Stimulated activated CD8-positive, alpha-beta memory T cell treated with anti-CD3 and anti-CD28 coated beads, Interleukin-7, amount 100 ng/mL, for 24 hours (primary cell): ENCODE measurements at places on chromosomes 16 and 17.
A peak's percentile ranks its signal among the peaks of the same experiment; 100 is the strongest.

GRCh38 chr16:72493716-72494415 lies 321.9 kb upstream of the PMFBP1 start:
- no peak for DNase-seq

DNA sequence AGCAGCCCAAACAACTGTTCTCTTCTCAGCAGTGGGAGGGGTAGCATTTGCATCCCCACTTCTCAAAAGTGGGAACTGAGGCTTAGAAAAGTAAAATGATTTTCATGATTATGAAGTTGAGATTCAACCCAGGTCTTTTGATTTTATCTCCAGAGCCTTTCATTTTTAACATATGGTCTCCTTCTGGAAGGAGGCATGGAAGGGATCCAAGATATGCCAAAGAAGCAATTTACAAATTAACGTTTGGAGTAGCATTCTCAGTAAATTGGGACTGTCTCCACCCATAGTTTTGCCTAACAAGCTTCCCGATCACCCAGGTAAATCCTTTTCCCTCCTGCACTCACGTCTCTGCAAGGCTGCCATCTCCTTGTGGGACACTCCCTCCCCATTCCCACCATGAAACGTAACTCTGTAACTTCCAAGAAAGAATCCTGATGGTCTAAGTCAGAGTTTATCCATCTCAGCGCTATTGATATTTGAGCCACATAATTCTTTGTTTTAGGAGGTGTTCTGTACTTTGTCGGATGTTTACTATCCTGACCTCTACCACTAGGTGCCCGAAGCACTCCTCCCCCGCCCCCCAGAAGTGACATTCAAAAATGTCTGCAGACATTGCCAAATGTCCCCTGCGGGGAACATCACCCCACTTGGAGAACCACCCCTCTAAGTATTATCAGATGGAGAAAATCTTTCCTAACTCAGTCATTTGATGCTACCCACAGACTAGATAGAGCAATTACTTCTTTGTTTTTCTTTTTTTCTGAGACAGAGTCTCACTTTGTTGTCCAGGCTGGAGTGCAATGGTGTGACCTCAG lies 32.9 kb upstream of the NFAT5 start:
- DNase-seq = no peak

- DNase-seq = no peak
Observed at GRCh38 chr17:71503710-71504465, 616.9 kb upstream of the SOX9 start.

DNA sequence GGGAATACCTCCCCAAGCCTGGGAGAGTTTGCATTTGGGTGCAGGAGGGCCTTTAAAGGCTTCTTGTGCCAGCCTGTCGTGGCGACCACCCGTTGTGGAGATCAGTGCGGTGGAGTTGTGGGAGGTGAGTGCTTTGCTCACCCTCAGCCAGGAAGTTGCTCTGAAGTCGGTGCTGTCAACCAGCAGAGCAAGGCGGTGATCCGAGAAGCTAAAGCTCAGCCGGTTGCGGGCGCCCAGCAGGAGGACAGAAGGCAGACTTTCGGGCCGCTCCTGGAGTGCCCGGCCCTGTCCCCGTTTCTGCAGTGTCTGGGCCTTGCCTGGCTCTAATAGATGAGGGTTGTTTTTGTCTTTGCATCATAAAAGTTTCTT lies 1.4 kb downstream of the UBE2I start:
- DNase-seq = no peak

DNA sequence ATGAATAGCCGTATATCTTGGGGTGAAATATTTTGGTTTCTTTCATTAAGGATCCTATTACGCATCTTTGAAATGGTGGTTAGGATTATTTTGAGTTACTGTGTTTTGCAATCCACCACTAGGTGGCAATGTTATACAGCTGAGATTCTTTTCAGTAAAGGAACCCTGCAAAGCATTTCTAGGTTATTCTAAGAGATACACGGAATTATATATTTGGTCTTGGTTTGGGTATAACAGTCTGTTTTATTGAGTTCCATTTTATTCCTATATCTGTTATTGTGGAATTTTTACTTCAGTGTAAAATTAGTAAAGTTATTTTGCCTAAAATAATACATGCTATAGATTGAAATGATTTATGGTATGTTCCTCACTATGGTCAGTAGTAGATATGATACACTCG lies 62.9 kb upstream of the CPHXL start:
- DNase-seq = no peak

DNA sequence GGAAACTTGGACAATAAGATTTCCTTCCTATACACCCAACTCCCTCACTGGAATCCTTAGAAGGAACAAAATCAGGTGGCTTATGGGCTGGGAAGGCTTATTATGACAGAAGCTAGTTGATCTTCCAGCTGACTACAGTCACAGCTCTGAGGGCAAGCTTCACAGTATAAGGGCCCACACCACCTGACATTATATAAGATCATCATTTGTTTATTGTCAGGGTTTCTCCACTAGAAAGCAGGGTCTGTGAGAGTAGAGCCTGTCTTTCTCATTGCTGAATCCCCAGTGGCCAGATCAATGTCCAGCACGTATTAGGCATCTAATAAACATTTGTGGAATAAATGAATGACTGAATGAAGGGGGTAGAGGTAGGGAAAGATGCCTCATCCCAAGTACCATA lies 57.8 kb upstream of the PHOSPHO1 start:
- DNase-seq = no peak

DNA sequence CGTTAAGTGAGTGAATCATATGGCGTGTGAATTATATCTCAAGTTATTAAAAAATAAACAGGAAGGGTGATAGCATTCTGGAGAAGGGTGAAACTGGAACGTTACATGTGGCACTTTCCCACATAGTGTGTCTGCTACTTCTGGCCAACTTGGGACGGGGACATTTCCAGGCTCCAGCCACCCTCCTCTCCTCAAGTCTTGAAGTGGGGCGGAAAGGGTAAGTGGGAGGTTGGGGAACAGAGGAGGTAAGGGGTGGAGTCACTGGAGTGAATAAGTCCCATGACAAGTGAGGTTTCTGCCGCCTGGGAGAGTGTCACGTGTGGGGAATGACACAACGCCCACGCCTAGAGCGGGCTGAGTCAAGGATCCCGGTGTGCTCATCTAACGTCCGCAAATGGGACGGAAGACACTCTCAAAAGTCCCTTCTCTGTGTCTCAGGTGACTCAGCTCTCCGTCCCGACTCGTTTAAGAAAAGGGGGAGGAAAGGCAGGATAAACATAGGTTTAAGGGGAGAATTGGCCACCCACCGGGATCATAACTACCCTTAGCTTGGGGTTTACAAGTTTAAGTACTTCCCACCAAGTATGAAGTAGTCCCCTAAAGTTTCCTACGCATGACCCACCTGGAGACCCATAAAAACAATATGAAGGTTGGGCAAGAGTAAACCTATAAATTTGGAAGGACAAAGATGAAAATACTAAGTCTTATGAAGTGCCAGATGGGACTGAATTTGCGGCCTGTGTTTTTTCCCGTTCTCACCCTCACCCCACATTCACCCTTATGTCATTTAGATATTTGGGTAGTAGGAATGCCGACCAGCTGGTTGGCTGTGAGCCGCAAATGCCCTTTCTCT lies 1.2 kb upstream of the SPAG9 start:
- DNase-seq = peak; percentile 74

DNA sequence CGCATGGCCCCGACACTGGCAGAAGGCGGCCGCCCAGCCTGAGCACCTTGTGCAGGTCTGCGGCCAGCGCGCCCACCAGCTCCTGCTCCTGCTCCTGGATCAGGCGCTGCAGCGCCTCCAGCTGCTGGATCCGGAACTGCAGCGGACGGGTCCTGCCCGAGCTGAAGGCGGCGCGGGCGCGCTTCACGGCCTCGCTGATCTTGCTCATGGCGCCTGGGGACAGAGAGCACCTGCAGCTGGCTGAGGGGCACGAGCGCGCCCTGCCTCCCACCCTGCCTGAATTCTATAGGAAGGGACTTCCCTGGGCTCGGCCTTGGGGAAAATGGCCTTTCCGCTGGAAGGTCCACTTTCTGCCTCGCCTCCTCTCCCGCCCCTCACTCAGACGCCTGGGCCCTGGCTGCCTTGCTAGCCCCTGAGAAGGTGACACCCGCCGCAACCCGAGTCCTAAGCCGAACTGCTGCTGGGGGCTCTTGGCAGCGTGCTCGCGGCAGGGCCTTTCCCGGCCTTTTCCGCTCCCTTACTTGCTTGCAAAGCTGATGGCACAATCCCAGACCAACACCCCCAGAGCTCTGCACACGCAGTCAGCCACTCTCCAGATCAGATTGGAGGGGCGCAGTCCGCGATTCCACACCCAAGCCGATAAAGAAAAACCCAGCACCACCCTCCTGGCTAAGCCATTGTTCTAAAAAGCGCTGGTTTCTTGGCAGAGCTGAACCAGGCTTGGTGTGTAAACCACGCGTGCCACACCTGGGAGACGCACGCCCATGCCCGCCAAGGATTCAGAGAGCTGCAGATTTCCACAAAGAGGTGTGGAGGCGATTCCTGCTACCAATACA lies 3.0 kb downstream of the ALDH3A1 start:
- DNase-seq = peak; percentile 63

GRCh38 chr17:57832314-57833178 lies 17.3 kb downstream of the MRPS23 start:
- no peak for DNase-seq

DNA sequence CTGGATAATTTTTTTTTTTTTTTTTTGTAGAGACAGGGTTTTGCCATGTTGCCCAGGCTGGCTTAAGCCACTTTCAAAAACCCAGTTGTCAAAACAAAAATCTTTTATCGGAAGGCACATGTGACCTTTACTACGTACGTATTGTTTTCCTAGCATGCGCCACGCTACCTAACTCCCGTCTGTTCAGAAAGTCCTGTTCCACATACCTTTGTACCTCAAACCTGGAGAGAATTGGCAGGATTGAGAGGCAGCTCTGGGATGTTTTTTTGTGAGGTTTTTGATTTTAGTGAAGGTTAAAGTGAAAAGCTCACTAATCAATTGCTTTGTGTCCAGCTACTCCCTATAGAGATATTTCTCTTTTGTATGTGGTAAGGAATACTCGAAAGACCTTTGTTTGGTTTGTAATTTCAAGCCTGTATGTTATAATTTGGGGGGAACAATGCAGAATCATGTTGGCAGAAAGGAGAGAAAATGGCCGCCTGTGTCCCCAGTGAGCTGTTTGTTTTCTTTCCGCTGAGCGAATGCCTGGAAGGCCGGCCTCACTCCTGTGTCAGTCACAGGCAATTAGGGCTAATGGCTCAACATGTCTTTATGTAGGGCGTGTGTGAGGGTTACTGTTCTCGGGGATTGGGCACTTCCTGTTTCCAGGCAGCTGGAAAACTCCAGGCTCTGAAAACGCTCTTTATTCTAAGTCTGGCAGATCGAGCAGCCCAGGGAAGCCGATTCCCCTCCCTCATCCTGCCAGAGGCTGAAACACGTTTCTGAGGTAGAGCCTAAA lies 60.8 kb upstream of the CLEC18A start:
- DNase-seq = no peak
